ENCODE measurements at places on chromosomes 3 and 15.

DNA sequence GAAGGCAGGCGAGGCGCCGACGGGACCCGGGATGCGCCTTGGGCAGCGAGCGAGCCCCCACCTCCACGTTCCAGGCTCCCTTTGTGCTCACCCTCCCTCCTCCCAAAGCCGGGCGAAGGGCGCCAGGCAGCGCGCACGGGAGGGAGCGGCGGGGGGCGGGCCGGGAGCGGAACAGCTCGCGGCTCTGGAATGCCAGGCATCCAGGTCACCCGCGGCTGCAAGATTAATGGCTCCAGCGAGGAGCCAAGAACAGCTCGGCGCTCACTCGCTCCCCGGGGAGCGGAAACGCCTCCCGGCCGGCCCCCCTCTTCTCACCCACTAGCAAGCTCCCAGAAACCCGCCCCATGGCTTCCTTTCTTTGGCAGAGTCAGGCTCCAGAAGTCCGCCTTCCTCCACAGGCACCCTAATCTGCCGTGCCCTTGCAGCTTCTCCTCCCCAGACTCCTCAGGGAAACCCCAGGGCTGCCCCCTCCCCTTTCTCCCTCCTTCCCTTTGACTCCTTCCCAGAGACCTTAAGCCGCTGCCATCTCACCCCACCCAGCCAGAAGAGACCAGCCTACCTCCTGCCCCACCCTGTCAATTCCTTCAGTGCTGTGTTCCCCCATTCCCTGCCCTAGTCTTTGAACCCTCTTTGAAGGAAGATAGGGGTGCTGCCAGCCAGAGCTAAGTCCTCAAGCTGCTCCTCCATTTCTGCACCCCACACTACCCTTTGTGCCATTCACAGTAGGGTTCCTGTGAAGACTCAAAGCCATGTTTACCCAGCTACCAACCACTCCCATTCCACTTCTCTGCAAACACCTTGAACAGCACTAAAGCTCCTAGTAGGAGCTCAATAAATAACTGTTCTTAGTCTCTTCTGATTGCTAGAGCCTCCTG lies 9.9 kb downstream of the AMOTL2 start:
- DNase-seq, result peak; percentile 56

DNA sequence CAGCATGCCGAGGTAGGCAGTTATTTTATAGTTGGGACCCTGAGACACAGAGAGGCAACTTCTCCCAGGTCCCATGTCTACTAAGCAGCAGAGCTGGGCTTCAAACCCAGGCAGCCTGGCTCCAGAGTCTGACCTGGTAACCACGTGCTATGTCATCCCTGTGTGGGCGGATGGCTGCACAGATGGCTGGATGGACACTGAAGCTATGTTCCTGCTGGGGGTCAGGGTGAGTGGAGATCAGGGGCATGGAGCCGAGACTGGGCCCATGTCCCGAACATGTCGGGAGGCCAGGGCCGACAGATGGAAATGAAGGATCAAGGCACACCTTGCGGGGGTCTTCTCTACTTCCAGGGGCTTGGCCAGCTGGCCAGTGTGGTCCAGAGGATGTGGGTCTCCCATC lies 9.3 kb upstream of the FBLN2 start:
- no peak for DNase-seq

GRCh38 chr15:80095969-80096368 lies 36.5 kb downstream of the ZFAND6 start:
- DNase-seq, result no peak

DNA sequence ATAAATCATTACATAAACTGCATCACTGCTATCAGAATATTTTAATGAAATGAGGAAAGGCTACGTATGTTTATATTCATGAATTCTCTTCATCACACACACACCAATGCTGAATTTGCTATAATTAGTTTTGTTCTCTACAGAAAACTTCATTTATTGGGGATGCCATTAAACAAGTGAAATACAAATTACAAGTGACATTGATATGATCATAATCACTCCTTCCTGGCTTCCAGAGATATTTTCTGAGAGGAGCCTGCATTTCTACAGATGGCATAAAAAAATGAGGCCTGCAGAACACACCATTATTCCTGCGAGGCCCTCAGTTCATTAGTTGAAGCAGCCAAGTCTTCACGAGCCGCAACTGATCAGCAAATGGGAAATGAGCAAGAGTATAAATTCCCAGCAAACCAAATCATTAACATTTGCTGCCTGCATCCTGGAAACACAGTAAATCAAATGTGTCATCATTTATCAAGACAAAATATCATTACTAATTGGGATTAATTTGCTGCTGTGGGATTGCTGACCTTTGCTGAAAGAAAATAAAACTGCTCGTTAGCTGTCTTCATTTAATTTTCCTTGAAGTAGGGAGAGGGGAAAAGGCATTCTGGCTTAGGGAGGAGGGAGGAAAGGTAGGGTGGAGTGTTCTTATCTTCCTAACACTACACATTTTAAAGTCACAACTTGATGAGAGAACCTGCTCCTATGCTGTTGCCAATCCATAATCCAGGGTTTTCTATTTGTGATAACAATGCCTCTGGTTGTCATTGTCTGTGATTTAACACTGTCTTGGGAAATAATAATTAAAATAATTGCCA lies 921.9 kb downstream of the SQOR start:
- DNase-seq, result no peak

GRCh38 chr3:86961297-86961696 lies 29.7 kb downstream of the VGLL3 start:
- no peak for DNase-seq

- no peak for DNase-seq
These were observed 16.5 kb downstream of the SEMA7A start for GRCh38 chr15:74417225-74417624.

GRCh38 chr3:123657111-123657510 lies 72.3 kb upstream of the HACD2 start:
- DNase-seq, result no peak

DNA sequence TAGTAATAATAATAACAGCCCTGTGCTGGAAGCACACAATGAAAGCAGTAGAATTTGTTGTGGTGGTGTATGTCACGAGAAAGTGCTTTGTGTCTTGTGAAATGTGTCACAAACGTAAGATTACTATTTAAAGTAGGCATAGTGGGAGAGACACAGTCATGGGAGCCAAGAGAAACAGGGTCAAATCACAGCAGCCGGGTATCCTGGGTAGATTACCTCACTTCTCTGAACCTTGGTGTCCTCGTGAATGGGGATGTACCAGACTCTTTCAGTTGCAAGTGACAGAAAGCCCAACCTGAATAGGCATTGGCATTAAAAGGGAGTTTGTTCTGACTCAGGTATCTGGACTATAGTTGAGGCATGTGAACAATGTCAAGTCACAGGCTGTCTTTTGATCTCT lies 29.1 kb upstream of the SRGAP3 start:
- DNase-seq, result no peak

DNA sequence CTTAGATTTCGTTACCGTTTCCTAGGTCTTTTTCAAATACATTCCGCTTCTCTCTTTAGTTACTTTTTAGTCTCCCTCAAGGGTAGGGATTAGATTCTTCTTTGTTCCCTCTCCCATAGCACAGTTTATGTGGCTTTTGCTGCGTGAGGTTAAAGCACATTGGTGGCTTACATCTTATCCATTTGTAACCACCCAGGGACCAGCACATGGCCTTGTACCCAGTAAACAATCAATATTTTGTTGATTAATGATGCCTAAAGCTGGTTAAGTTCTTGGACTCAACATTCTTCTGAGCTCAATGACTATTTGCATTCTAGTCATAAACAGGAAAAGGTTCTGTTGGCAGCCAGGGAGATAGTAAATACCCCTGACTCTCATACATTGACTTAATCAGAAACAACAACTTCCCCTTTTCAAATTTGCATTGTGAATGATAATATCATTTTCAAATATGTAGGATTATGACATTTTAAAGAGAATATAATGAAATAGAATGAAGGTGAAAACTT lies 60.2 kb downstream of the CACNA1D start:
- DNase-seq, result no peak

- DNase-seq, result no peak
These were observed 30.8 kb downstream of the IRAK2 start for GRCh38 chr3:10195366-10196089.

- no peak for DNase-seq
These were observed 362.2 kb downstream of the RBMS3 start for GRCh38 chr3:29643034-29643425.

GRCh38 chr3:24119321-24119751 lies 174.2 kb downstream of the NR1D2 start:
- no peak for DNase-seq

- no peak for DNase-seq
These were observed 41.9 kb downstream of the PCOLCE2 start for GRCh38 chr3:142846779-142847577.

Measured in CD4-positive, alpha-beta T cell treated with Interleukin-6 for 4 hours (primary cell).